ENCODE measurements at places on chromosomes 13 and 19.

DNA sequence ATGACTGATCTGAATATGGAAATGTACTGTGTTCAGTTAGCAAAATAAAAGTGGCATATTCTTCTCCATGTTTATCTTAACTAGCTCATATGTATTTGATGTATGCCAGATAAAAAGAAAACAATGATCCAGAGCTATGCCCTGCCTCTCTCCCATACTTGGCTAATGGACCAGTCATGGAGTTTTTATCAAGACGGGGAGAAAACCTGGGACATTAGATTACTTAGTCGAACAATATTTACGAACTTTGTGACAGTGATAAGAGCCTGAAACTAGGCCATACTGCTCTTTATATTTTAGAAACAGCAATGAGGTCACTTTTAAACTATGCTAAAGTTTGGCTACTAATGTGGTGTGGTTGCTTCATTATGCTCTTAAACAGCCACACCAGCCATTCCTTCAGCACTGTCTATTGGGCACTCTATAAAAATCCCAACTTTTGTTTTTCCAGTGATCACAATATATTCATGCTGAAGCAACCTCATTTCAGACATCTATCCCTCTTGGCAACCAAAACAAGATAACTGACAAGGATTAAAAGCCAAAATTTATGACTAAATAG is 265.0 kb downstream of the FGF14 start:
- DNase-seq, result no peak

- DNase-seq, result no peak
These were observed 749 bp upstream of the CPT1C start for GRCh38 chr19:49690079-49690655.

DNA sequence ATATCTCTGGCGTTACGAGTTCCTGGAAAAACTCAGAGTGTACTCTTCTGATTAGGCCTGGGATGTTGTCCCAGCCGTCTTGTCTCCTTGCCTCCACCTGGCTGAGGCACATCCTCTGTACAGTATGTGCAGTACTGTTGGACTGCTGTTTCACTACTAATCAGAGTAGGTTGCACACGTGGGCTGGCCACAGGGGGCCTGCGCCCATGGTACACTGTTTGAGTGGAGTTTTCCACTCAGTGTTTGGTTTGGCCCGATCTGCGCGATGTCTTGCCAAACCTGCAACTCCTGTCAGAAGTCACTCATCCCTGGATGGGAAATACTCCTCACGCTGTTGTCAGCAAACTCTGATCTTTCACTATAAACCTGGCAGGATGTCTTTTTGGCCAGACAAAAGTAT is 189.6 kb upstream of the CSNK1A1L start:
- DNase-seq, result no peak

GRCh38 chr13:87907202-87907601 is 236.0 kb downstream of the SLITRK5 start:
- DNase-seq, result no peak

- DNase-seq, result no peak
These were observed 148.4 kb downstream of the KATNAL1 start for GRCh38 chr13:30158774-30159445.

GRCh38 chr19:5192568-5192967 is 148.0 kb downstream of the PTPRS start:
- no peak for DNase-seq

DNA sequence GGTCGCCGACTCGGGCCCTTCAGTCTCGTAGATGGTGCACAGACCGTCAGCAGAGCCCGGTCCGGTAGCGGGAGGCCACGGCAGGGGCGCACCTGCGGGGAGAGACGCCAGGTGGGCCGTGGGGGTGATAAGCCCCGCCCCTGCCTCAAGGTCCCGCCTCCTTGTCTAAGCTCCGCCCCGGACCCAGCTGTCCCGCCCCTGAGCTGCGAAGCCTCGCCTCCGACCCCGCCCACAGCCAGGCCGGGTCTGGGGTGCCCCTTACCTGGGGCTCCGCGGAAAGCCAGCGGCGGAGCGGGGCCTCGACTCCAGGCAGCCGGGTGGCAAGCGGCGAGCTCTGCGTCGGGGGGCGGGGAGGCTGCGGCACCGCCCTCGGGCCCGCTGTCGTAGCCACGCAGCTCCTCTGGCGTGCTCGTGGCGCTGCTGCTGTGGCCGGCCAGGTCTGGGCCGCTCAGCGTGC is 4.7 kb downstream of the PRR36 start:
- peak; percentile 78 for DNase-seq

DNA sequence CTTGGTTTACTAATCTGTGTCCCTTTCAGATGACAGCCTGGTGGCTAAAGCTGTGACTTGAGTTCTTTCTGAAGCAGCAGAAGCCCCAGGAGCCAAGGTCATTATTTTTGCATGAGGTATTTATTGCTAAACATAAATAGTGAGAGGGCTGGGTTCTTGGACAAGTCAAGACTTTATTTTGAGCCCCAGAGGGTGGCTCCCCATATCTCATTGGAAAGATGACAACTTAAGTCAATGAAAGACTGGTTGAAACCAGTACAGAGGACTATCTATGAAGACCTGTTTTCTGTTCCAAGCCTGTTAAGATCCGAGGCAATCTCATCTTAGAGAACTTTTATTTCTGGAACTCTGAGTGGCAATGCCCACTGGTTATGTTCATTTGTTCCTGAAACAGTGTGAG is 14.4 kb upstream of the ERICH6B start:
- no peak for DNase-seq

- DNase-seq, result no peak
These were observed 1697.7 kb downstream of the EFNB2 start for GRCh38 chr13:104837756-104838155.

GRCh38 chr13:71477735-71478134 is 389.3 kb downstream of the DACH1 start:
- no peak for DNase-seq

- peak; percentile 67 for DNase-seq
These were observed at the start of gene ZNF541 for GRCh38 chr19:47573071-47574026. ZNF541 (minus strand) TSS chr19:47573148; CDS start chr19:47555856, 17,292 bp downstream.

DNA sequence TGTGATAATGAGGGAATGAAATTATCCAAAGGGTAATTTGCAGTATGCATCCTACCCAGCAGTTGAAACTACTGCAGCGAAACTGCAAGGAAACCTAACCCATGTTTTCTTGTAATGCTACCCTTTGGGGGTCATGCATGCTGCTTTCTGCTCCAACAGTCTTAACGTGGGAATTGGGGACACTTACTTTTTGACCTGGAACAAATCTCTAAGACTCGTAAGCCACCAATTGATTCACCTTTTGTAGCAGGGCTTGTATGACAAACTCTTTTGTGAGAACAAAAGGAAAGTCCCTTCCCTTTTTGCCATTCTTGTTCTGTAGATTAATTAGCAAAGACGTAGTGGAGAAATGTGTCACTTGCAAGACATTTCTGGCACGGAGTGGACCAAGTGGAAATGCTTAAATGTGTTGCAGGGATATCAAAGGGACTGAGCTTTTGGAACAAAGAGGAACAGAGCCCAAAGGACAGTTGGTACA is 27.4 kb downstream of the LRCH1 start:
- DNase-seq, result no peak

GRCh38 chr13:94090773-94091480 is 388.6 kb downstream of the DCT start:
- DNase-seq, result no peak

GRCh38 chr13:113751491-113751890 is 7.5 kb upstream of the TMEM255B start:
- DNase-seq, result no peak

GRCh38 chr13:76759877-76760276 is 126.3 kb downstream of the KCTD12 start:
- no peak for DNase-seq

DNA sequence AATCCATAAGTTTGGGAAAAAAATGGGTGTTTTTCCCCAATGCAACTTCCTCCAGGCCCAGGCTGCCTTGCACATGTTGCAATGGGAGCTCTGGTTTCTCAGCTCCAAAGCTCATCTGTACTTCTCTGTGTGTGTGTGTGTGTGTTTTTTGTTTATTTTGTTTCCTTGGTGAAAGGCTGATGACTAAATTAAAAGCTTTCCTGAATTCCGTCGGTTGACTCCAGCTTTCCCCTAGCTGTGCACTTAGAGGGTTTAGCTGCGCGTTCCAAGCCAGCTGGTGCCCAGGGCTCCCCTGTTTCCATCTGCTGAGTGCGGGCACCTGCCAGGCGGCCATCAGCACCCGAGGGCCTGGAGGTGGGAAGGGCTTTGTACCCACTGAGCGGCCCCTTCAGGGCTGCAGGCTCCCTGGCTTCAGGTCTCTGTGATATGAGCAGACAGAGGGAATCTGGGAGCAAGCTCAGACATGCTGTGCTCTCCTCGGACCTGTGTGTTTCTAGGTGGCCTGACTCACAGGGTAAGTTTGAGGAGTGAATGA is 129.1 kb upstream of the SOX1 start:
- no peak for DNase-seq

- no peak for DNase-seq
These were observed 21.3 kb upstream of the MTRF1 start for GRCh38 chr13:41284512-41285288.

- DNase-seq, result no peak
These were observed 832.3 kb upstream of the SLC10A2 start for GRCh38 chr13:103898481-103898880.

DNA sequence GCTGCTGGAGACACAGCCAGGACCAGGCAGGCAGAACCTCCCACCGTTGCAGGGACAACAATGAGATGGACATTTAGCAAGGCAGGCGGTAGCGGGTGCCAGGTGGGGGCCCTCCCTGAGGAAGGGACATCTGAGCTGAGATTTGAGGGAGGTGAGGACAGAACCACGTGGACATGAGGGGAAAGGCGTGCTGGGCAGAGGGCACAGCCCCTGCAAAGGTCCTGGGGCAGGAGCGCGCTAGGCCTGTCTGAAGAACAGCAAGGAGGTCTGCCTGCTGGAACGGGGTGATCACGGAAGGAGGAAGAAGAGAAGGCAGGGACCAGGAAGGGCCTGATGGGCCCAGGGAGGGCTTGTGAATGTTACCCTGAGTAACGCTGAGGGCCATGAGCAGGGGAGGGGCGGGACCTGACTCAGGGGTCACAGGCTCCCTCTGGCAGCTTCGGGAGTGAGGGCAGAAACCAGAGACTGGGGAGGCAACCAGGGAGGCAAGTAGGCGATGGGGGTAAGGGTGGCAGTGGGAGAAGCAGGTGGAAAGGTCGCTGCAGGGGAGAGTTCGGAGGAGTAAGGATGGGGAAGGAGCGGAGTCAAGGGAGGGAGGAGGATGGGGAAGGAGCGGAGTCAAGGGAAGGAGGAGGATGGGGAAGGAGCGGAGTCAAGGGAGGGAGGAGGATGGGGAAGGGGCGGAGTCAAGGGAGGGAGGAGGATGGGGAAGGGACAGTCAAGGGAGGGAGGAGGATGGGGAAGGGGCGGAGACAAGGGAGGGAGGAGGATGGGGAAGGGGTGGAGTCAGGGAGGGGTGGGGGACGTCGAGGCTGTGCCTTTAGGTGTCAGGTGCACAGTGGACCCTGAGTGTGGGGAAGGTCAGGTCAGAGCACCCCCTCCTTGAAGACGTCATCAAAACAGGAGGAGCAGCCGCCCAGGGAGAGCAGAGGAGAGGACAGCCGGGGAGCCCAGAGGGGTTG is 15.7 kb upstream of the B3GNT3 start:
- no peak for DNase-seq

GRCh38 chr13:112718318-112718717 is 28.5 kb downstream of the ATP11A start:
- no peak for DNase-seq

DNA sequence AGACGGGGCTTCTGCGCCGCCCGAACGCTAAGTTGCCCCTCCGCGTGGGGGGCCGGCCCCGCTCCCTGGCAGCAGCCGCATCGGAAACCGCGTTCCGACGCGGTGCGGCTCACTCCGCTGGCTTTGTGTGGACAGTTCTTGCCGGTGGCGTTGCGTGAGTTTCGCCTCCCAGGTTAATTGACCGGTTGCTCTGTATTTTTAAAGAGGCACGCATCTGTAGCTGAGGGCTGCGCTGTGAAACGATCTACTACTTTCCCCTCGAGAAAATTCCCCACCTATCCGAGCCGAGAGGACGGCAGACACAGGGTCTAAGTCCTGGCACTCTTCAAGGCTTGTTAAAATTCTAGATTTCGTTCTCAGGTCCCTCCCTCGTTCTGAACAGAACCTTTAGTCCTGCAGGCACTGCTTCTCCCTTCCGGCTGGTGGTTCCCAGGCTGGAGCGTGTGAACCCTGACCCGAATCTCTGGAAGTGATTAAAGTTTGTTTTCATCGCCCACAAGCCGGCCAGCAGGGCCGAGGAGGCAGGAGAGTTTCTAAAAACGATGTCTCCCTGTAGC is 933 bp downstream of the ARHGEF7 start:
- no peak for DNase-seq

DNA sequence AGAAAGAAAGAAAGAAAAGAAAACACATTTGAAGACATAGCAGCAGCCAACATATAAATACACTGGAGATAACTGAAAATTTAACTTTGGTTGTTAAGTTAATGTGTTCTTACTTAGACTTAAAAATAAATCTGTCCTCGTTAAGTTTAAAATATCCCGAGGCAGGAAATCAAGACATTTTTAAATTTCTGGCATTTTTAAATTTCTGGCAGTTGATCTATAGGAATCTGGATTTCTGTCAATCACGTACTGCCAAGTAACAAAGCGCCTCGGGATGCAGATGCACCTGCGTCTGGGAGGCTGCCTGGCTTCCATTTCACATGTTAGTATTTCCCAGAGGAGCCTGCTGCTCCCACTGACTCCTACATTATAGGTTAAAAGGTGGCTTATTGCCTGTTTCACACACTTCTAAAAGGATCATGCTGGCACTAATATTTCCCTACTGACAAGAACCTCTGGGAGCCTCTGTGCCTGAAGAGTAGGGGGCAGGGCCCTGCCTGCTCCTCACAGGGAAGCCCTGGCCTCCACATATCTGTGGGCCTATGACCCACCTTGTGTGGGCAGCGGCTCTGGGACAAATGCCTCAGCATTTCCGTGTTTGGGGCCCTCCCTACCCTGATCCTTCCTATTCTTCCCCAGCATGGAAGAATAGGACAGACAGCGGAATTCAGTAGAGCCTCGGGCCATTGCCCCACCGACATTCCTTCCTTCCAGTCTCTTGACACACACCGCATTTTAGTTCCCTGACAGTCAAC is 62.8 kb upstream of the ATP12A start:
- no peak for DNase-seq

DNA sequence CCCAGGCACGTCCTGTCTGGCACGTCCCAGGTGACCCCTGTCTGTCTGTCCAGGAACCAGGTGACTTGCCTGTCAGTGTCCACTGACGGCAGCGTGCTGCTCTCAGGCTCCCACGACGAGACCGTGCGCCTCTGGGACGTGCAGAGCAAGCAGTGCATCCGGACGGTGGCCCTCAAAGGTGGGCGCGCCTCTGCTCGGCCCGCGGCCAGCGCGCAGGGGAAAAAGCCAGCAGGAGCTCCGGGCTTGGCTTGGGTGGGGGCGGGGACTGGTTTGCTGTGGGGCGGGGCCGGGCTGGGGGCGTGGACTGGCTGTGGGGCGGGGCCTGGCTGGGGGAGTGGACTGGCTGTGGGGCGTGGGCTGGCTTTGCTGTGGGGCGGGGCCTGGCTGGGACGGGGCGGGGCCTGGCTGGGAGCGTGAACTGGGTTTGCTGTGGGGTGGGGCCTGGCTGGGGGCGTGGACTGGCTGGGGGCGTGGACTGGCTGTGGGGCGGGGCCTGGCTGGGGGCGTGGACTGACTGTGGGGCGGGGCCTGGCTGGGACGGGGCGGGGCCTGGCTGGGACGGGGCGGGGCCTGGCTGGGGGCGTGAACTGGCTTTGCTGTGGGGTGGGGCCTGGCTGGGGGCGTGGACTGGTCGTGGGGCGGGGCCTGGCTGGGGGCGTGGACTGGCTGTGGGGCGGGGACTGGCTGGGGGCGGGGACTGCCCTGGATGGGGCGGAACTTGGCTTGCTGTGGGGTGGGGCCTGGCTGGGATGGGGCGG is 7.2 kb downstream of the WDR18 start:
- DNase-seq, result peak; percentile 39
